ENCODE measurements at places on chromosomes 3 and 15.

- DNase-seq, result no peak
These were observed 42.5 kb downstream of the CHCHD6 start for GRCh38 chr3:126746395-126747177.

- no peak for DNase-seq
These were observed 11.1 kb downstream of the RBMS3 start for GRCh38 chr3:29291982-29292363.

GRCh38 chr3:193816656-193817311 is 223.8 kb downstream of the OPA1 start:
- no peak for DNase-seq

DNA sequence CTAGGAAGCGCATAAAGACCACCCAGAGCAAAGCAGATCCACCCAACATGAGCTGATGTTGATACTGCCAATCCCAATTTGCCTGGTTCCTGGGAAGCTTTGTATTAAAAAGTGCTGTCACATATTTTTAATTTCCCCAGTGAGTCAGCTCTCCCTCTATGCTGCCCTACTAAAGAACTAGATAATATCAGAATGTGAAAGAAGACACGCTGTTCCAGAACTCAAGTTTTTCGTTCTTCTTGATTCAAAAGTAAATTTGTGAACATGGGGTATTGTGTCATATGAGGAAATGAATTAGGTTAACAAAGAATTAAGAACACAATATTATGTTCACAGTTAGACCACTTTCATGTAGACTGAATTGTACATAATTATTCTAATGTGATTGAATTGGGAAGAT is 734.2 kb upstream of the ALCAM start:
- DNase-seq, result no peak

DNA sequence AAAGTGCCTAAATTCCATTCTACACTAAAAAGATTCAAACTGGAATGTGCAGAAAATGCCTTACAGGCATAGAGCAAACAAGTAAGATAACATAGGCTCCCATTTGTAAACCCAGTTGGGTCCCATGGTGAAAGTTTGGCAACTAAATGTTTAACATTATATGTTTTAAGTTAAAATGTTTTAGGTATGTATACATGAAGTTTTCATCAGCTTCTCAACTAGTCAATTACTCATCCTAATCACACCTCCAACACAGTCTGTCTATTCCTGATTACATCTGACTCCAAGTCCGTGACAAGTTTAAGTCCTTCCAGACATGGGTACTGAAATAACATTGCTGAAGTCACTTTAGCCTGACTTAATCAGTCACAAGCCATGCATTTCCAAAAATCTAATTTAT is 25.0 kb downstream of the MYLK start:
- DNase-seq, result no peak

GRCh38 chr15:83694015-83694414 is 40.1 kb downstream of the ADAMTSL3 start:
- no peak for DNase-seq

DNA sequence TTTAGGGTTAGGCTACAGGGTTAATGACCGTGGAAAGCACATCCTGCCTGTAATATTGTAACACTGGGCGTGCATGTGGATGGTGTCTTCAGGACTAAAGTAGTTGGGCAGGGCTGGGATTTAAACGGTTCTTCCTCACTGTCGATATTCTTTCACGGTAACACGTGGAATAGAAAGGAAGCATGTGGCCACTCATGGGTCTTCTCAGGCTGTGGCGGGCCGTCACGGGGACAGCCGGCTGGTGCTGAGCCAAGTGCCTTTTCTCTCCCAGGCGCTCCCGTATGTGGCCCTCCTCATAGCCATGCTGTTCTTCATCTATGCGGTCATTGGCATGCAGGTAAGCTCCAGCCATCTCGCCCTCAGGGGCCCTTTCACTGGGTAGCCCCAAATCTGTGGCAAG is 73.7 kb downstream of the CHDH start:
- no peak for DNase-seq

- no peak for DNase-seq
These were observed 3.0 kb downstream of the ROBO2 start for GRCh38 chr3:77042882-77043281.

- DNase-seq, result no peak
These were observed 178.9 kb downstream of the IL5RA start for GRCh38 chr3:2931265-2931664.

DNA sequence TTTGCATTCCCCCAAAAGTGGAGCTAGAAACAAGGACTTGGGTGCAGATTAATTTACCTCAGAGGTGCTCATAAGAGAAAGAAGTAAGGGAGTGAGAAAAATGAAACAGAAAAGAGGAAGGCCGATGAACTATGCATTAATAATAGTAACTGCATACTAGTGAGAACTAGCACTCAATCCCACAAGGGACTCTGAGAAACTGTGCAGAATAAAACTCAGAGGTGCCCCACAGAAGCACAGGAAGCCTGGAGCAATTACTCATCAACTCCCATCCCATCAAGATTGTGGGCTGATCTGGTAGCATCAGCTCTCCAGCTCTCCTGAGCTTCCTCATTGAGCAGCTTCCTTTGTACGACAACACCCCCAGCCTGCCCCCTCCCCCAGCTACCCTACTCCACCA is 50.8 kb downstream of the CLDN18 start:
- no peak for DNase-seq

GRCh38 chr3:44923632-44924456 is 49.4 kb downstream of the TGM4 start:
- DNase-seq, result no peak

DNA sequence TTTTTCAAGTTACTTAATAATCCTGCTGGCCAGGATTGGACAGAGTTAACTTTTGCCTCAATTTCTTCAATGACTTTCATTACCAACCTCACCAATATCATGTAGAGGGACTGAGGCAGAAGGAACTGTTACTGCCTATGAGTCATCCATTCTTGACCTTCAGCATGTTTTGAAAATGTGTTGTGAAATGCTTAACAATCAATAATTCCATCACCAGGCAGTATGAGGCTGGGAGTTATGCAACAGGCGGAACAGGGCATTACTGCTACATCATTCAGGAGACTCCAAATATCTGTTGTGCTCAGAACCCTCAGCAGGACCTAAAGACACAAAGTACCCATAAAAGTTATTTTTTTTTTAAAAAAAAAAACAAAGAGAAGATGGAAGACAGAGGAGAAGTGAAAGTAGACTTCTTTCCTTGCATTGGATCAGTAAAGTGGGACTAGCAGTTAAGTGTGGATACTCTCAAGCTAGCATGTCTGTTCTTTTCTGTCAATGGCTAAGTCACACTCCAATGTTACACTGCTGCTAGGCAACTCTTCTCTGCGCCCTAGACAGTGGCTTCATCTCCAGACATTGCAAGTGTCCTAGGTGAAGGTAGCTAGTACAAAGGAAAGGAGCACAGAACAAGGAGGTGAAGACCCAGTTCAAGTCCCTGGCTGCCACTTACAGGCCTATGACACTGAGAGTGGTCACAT is 184.9 kb upstream of the LPP start:
- no peak for DNase-seq

DNA sequence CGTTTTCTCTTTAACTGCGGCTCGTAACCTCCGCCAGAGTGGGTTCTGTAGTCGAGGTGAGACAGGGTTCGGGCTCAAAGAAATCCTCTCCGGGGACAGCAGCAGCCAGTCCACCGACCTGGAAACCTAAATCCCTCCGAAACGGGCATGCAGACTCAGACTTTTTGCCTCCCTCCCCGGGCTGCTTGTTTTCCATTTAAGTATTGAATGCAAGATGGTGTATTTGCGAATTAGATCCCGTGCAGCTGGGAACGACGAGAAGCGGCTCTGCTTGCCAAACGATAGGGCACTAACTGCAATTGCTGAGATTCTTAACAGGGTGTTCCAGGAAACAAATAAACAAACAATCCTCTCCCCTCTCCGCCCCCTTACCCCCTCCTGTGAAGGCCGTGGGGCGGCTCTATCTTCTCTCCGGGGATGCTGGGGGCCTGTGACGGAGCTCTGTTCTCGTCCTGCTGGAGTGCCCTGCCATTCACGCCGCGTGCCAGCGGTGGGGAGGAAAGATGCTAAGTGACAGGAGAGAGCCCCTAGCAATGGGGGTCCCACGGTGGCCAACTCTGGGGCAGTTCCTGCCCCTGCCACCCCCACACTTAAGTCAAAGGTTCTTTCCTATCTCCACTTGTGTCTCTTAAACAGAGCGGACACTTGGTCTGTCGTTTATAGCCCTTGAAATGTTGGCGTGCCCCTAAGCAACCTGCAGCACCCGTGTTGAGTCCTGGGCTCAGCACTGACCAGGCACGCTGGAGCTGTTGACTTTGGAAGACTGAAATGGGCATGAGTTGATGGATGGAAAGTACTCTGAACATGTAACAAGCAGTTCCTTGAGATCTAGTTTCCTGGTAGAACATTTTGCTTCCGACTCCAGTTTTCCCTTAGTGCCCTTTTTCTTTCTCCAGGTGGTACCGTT is 1.3 kb upstream of the ETV5 start:
- DNase-seq, result no peak

GRCh38 chr15:42032376-42033213 is 11.8 kb upstream of the PLA2G4E start:
- no peak for DNase-seq

GRCh38 chr3:94413336-94414108 is 350.7 kb downstream of the NSUN3 start:
- DNase-seq, result no peak

- DNase-seq, result no peak
These were observed 298.1 kb upstream of the THBS1 start for GRCh38 chr15:39282663-39283208.

DNA sequence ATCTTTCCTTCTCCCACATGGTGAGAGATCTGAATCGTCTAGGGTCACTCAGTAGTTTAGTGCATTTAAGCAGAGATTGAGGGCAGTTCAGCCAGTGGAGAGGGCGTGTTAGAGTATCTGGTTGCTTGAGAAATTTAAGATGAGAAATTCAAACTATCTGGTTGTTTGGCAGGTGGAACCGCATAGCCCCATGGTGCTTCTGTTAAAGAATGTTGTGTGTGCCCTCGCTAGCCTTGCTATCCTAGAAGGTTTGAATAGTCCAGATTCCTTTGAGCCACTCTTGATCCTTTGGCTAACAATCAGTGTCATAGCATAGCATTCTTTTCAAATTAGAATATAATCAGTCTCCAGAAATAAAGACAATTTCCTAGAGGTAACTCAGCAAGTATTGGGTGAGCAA is 32.1 kb downstream of the ABHD17C start:
- no peak for DNase-seq

GRCh38 chr15:74864296-74864695 is 8.9 kb downstream of the SCAMP2 start:
- no peak for DNase-seq

DNA sequence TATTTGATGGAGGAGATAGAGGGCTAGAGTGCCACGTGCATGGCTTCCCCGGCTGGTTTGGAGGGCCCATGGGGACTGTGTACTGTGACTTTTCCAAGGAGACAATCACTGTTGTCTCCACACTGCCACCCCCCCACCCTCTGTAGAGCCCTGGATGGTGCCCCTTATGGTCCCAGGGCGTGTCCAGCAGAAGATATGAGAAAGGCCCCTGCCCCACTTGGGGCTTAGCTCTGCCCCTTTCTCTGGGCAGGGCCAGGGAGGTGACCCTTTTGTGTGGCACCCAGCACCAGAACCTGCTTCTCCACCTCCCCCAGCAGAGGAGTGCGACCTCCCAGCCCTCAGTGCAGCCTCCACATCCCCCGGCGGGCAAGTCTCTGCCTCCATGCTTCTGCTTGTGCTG is 32.1 kb downstream of the SPSB4 start:
- no peak for DNase-seq

DNA sequence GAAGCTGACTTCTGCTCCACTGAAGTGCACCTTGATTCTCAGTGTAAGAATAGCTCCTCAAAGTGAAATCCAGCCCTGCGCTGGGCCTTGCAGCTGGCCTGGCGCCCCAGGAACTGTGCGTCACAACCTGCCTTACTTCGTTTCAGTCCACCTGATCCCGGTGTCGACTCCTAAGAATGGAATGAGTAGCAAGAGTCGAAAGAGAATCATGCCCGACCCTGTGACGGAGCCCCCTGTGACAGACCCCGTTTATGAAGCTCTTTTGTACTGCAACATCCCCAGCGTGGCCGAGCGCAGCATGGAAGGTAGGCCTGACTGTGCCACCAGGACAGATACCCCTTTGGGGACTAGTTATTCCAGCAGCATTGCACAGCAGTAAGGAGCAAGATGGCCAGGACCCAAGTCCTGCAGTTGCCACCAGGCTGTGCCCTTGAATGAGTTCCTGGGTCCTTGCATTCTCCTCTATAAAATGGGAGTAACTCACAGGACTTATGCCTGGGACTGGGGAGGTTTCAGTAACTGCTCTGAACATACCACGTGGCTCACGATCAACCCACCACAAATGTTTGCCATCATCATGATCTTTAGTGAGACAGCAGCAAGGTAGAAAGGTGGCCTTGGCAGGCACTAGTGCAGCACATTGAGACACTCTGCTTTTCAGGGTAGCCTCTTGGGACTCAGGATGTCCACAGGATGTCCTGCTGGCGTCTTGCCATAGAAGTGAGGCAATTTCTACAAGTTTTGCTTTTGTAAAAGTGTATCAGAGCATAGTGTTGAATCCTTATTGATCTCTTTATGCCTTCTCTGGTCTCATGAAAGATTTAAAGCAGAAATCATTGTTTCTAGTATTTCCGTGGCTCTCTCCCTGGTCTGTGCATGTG is 46.8 kb downstream of the PXYLP1 start:
- DNase-seq, result no peak

- no peak for DNase-seq
These were observed 24.7 kb downstream of the PARP14 start for GRCh38 chr3:122705379-122705778.

DNA sequence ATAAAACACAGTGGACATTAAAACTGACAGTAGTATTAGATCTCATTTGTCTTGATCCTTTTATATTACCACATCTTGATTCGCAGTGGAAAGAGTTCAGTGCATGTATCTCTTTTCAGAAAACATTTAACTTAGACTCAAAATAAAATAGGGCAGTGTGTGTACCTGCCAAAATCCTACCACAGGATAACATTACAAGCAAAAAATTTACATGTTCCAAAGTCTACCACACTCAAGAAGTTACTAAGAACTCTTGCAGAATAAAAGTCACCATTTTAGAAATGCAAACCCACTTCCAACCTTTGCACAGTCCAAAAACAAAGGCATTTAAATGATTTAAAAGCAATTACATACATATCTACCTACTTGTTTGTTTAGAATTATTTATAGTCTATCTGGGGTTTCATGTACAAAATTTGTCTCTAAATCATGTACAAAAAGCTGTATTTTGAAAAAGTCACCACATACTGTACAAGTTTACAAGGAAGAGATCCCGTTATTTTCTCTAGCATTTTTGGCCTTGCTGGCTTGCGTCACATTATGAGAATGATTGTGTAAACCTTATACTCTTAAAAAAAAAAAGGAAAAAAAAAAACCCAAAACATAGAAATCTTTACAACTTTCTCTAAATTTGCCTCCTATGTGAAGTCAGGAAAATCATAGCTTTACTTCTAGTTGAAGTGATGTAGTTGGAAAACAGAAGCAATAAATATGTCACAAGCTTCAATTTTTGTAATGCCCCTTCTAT is 153.8 kb downstream of the ADAM10 start:
- DNase-seq, result no peak

- no peak for DNase-seq
These were observed 115.2 kb downstream of the USP13 start for GRCh38 chr3:179768080-179768479.

- DNase-seq, result no peak
These were observed 121.9 kb upstream of the ARHGEF3 start for GRCh38 chr3:56923526-56924224.

All from activated CD4-positive, alpha-beta T cell treated with anti-CD3 and anti-CD28 coated beads for 1 hour (primary cell).